HCT116 (cell line): ENCODE measurements at places on chromosomes 7 and 10.

DNA sequence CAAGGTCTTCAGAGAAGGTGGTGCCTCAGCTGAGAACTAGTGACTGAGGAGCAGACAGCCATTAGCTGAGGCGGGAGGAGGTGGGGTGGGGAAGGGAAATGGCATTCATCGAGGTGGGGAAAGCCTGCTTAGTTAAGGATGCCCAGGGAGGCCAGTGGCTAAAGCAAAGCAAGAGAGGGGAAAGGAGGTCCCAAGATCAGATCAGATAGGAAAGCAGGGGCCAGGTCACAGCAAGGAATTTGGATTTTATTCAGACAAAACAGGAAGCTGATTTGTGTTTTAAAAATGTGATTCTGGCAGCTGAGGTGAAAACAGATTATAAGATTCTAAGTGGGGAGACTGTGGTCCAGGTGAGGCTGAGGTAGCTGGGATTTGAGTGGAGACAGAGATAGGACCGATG is 45.8 kb downstream of the CNNM1 start:
- no peak for DNase-seq

DNA sequence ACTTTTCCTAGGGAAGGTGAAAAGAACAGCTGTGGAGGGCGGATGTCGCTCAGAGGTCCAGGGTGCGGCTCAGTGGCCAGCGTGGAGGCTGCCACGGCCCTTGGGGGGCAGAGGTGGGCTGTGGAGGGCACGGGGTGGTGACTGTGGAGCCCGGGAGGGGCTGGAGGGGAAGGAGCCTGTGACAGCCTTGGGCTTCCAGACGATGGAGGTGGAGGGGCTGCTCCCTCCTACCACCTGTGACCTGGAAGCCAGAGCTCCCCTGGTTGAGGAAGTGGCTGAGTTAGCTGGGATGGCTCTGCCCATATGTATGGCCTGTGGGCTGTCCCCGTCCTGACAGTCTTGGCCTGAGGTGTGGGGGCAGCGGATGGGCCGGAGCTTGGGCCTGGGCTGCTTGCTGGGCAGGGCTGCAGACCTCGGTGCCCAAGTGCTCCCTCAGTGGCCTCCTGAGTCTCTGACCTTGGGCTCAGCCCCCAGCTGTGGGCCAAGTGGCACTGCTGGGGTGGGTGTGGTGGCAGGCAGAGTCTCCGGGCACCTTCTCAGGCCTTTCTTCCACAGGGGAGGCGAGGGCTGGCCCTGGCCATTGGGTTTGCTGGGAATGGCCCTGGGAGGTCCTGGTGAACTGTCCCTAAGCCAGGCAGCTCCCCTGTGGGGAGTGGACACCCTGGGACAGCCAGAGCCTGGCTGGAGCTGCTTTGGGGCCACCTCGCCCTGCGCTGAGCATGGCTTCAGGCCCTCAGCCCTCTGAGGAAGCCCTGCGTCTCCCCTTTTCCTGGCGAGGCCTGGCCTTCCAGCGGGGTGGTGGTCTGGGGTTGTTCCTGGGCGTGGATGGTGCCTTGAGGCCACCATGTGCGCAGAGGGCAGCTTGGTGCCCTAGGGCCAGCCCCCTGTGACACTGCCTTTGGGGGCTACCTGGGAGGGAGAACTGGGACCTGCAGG is 3.9 kb downstream of the BRI3 start:
- DNase-seq: no peak

DNA sequence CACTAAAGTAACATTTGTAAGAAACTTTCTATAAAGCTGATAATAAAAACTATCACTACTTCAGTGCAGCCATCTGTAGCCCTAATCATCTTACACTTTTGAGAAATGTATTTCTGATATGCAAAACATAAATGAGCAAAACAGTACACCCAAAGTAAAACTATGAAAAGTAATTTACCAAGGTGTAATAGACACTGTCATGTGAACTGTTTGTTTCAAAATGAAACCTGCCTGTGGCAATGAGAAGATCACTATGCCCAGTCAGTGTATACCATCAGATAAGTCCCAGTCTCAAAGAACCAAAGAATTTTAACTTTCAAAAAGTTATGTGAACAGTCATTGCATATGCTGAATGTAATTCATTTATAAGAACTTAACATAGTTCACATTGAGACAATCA is 398.1 kb downstream of the CDC14C start:
- DNase-seq: no peak

- no peak for DNase-seq
Observed at GRCh38 chr10:48740015-48740707, 55.5 kb downstream of the WDFY4 start.

- no peak for DNase-seq
Observed at GRCh38 chr7:143967398-143967797, 12.8 kb downstream of the OR2F1 start.
